Stimulated activated CD4-positive, alpha-beta T cell treated with anti-CD3 and anti-CD28 coated beads, Interleukin-15, amount 100 ng/mL, for 48 hours (primary cell): ENCODE measurements at places on chromosomes 2 and 18.

GRCh38 chr18:26471027-26471426, 77.3 kb downstream of the KCTD1 start:
- no peak for DNase-seq

DNA sequence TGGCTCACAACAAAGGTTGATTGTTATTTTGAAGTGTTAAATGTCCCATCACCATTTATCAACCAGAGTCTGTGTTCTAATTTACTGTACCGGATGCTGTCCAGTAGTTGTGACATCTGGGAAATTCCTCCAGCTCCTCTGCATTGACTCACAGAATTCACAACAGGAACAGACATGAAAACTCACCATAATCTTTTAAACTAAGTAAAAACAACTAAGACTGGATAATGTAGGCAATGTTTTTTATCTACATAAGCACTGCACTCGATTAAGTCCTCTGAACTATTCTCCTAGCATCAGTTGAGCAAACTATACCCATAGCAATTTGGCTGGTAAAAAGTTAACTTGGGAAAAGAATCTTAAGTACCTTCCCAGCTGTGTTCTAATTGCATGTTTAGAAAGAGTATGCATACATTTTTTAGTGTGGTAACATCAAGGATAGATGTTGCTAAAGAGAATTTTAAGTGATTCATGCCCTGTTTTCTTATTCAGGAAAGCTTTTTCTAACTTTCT, 42.9 kb upstream of the MYO1B start:
- no peak for DNase-seq

DNA sequence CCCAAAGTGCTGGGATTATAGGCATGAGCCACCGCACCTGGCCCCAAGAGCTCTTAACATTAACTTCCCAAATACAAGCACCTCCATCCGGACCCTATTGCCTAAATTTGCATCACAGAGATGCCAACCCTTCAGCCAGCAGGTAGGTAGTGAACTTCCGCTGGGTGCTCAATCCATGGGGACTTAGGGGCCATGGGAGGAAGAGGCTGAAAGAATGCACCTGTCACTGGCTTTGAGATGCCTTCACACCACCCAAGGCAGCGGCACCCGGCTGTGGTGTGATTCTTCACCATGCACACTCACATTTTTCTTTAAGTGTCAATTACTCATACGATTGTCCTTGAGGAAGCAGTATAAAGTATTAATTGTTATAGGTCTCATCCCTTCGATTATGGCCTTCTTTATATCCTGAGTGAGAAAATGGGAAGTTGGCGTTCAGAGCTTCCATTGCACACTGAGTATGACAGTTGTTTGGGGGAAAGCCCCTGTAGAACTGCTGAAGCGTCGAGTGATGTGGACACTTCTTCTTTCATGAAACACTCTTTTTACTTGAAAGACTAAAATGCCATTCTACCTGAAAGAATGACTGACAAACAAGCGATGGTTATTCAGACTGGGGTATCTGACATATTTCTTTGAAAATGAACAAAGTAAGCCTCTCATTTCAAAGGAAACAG, 51.8 kb upstream of the BIN1 start:
- no peak for DNase-seq

DNA sequence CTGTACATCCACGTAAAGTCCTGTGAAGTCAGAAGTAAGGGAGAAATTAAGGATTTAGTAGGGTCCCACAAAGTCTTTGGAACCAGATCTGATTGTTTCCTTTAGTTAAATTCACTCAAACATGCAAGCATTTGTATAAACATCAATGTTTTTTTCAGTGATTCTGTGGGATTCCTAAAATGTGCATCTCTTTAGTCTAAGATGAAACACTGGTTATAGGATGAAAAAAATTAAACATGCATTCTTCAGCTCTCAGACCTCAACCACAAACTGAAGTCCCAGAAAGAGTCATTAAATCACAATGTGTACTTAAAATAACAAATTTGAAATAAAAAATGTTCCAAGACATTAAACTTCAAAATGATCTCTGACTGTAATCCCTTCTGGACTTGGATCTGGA, 76.5 kb upstream of the APCDD1 start:
- no peak for DNase-seq

DNA sequence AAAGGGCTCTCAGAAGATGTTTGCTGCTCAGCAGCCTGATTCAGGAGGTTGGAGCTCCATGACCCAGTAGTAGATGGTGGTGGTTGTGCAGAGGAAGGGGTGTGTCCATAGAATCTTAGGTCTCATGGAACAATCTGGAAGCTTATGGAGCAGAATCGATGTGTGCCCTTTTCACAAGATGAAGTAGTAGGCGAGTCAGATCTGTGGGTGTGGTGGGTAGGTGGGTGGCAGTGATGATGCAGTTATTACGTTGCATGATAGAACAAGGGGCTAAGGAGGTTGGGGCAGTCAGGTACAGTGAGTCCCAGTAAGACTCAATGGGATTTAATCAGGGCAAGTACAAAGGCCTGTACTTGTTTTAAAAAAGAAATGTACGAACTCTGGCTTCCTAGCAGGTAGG, 9.1 kb downstream of the TET3 start:
- no peak for DNase-seq

DNA sequence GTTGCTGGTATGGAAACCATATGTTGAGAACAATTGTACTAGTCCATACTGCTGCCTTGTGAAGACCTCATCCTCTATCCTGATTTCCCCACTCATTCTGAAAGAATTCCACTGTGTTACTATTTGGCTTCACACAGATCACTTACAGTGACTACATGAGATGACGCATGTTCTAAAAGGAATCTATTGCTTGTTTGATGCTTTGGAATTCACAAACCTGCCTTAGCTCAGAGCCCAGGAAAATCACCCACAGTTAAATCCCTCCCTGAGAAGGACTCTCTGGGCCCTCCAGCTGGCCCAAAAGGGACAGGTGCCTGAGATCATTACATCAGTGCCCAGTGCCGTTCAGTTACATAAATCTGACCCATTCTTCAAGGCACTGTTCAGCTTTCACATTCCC, 45.3 kb downstream of the KLHL29 start:
- DNase-seq, result no peak

DNA sequence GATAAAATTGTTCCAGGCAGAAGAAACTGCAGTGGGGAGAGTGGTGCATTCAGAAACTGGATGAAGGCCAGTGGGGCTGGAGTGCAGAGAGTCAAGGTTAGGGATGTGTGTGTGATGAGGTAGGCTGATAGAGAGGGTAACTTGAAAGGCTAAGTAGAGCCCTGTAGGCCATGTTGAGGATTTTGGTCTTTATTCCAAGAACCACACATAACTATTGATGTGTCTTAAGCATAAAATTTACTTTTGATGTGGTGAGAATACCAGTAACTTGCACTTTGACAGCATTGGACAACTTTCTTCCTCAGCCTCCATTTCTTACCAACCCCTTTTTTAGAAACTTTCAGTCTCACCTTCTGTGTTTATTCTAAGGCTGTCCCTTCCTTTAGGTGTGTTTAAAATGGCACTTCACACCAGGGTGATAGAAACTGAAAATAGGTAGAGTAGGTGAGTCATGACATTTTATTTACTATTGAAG, 22.6 kb downstream of the MTX2 start:
- no peak for DNase-seq

DNA sequence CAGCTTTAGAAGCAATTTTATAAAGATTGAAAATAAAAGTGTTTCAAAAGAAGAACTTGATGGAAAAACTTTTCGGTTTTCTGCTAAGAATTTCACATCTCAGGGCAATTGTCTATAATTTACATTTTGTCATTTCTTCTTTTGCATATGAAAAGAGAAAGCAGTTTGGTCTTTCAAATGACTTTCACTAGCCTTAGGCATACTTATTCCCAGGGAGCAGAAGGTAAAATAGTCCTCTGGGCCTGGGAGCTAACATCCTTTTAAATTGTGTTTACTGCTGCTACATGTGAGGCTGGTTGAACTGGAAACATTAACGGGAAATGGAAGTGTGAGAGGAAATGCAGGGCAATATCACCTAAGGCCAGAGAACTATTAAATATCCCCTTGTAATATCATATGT, 37.1 kb downstream of the MYO3B start:
- DNase-seq, result no peak

DNA sequence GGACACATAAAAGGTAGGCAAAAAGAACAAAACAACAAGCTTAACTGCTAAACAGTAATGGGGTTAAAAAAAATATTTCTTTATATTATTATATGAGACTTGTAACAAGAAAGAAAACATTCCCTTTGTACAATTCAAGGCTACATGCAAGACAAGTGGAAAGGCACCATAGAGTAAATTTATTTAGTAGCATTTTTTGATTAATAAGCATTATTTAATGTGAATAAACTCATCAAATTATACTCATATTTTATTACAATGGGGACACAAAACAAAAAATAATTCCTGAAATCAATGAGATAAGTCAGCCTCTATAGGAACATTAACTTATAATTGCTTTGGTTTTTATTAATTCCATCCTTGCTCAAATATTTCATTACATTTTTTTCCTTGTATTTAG, 809.2 kb downstream of the ERBB4 start:
- no peak for DNase-seq

GRCh38 chr2:215874418-215874817, 138.9 kb downstream of the MREG start:
- no peak for DNase-seq

GRCh38 chr2:125037135-125037653, 1012.1 kb downstream of the CNTNAP5 start:
- DNase-seq, result no peak

DNA sequence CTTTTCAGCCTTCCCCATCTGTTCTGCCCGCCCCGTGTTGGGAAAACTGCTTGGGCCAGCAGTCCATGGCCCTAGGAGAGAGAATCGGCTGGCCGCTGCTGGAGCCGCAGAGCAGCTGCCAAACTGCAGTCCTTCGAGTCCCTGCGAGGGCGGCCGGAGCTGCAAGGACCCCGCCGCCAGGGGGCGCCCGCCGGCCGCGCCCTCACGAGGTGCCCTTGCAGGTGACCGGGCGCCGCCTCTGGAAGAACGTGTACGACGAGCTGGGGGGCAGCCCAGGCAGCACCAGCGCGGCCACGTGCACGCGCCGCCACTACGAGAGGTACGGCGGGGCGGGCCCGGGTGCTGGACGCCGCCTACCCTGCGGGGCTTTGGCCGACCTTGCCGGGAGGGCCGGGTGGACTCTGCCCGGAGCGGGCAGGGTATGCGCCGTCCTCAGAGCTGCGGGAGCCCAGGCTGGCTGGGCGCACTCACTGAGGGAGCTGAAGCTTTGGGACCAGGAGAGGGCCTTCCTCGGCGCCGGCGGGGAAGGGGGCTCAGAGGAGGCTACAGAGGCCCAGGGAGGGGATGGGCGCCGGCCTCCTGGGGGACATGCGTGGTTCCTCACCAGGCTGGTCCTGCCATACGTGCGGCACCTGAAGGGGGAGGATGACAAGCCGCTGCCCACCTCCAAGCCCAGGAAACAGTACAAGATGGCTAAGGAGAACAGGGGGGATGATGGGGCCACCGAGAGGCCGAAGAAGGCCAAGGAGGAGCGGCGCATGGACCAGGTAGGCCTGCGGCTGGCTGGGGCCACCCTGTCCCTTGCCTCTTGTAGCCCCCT, 13.6 kb downstream of the ARID5A start:
- DNase-seq, result no peak

DNA sequence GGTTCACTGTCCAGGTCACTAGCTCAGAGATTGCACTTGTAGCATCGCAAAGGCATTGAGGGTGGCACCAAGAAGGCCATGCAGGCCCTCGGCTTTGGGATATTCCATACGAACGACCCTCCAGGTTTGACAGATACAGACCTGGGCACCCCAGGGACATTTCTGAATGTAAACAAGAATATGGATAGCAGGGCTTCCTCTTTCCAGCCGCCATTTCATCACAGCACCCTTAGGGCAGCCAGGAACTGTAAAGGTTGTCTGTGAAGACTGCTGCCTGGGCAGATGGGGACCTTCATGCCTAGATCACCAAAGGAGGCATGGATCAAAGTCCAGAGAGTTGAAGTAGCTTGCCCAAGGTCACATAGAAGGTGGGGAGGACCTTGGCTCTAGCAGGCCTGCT, 70.5 kb downstream of the ACTR2 start:
- no peak for DNase-seq

DNA sequence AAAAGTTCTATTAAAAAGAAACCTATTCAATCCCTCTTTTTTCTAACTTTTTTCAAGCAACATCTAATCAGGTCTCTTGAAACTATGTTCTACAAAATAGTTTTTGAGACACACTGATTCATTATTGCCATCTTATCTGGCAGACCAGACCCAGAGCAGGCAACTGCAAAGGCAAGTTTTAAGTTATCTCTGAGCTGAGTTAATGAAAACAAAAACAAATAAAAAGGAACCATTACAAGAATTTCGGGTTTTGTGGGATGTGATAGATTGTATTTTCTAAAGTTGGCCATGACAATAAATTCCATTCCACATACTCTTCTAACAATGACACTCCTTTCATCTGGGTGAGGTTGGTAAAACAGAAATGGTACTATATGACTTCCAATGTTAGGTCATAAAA, 15.2 kb upstream of the TWSG1 start:
- no peak for DNase-seq

DNA sequence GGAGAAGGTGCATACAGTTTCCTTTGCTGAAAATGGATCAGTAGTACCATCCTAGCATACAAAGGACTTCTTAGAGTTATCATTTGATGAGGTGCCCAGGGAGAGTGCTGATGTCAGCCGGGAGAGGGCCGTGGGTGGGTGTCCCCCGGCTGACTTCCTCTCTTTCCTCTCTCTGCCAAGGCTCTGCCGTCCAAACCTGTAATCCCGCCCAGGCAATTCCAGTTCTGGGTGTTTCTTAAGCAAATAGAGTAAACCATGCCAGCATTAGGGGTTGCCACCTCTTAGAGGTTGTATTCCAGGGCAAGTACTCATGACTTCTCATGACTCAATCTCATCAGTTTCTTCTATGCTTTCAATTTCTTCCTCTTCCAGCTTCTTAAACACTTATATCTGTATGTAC, 117.2 kb downstream of the GATA6 start:
- no peak for DNase-seq

DNA sequence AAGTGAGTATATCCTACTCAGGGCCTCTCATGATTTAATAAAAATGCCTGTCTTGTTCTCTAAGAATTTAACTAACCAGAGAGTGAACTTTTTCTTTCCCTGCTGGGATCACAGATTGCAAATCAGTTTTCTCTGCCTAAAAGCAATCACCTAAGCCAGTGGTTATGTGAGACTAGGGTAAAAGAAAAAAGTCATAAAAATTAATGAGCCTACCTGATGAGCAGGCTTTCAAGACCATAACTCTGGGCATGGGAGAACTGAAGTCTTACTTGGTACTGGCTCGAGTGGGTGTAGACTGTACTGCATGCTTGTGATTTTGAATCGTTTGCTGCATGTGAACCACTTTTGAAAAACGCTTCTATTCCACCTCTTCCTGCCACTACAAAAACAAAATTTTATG, 1677.0 kb upstream of the LRRTM1 start:
- DNase-seq, result no peak

DNA sequence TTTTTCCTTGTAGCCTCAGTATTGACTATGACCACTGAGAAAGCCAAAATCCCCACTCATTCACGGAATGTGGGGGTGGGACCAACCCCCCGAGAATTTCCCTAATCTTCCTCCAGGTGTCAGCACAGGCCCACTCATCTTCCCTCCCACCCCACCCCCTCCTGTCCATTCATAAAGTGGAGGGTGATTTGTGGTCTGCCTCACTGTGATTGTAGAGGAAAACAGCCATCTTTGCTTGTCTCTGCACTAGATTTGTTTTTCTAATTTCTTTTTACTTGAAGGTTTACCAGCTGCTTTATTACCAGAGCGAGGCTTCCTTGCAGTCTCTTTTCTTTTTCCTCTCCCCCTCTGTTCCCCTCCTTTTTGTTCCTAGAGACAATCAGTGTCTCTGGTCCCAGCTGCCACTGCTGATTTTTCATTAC, 171.8 kb downstream of the ICOS start:
- DNase-seq, result peak; percentile 42

GRCh38 chr2:125254010-125254409, 1228.9 kb downstream of the CNTNAP5 start:
- no peak for DNase-seq
